ENCODE measurements at places on chromosomes 4 and X.

DNA sequence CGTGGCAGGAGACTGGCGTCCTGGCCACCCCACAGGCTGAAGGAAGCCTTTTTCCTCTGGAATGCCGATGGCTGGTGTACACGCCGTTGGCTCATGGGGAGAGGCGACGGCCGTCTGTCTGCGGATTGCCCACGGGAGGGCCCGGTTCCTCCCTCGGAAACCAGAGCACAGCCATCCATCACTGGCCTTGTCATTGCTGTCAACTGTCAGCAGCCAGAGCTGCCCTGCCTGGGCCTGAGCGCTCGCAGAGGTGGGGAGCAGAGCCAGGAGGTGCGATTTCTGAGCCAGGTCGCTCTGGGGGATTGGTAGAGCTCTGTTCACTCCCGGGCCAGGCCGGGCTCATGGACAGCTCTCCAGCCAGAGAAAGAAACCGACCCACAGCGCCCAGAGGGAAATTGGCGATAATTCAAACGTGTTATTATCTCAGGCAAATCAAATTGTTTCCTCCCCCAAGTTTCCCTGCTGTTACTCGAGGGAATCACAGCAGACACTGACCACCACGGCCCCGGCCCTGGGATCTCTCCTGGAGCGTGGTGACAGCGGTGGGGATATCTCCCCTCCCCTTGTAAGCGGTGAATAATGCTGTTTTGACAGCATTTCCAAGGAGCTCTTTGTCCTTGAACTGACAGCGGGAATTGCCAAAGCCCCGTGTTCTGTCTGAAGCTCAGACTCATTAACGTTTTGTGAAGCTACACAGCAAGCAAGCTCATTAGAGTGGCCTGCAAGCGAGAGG, 220.9 kb upstream of the PSAPL1 start:
- no peak for DNase-seq

GRCh38 chr4:7294176-7294756, 101.9 kb downstream of the SORCS2 start:
- no peak for DNase-seq

- DNase-seq: no peak
These were observed 46.0 kb downstream of the ARX start for GRCh38 chrX:24969812-24970211.

GRCh38 chr4:1910643-1911042, 39.5 kb downstream of the NSD2 start:
- DNase-seq: peak; percentile 81

GRCh38 chrX:48957477-48957826, at the start of gene OTUD5:
OTUD5 (minus strand) TSS chrX:48957607; CDS start chrX:48957570, 37 bp downstream.
- peak; percentile 63 for DNase-seq

DNA sequence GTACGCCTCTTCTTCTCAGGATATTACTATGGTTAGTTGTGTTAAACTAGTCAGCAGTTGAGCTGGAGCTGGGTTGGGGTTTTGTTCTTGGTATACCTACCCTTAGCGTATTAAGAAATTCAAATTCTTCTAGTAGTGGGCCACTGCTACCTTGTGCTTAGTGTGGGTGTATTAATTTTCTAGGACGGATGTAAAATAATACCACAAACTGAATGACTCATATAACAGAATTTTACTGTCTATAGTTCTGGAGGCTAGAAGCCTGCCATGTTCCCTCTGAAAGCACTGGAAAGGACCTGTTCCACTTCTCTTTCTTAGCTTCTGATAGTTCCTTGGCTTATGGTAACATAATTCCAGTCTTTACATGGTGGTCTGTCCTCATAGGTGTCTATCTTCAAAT, 1274.7 kb downstream of the ADGRL3 start:
- no peak for DNase-seq

GRCh38 chrX:70434914-70435586, 9.6 kb upstream of the DLG3 start:
- DNase-seq: peak; percentile 47
